ENCODE measurements at places on chromosomes 5 and 9.

DNA sequence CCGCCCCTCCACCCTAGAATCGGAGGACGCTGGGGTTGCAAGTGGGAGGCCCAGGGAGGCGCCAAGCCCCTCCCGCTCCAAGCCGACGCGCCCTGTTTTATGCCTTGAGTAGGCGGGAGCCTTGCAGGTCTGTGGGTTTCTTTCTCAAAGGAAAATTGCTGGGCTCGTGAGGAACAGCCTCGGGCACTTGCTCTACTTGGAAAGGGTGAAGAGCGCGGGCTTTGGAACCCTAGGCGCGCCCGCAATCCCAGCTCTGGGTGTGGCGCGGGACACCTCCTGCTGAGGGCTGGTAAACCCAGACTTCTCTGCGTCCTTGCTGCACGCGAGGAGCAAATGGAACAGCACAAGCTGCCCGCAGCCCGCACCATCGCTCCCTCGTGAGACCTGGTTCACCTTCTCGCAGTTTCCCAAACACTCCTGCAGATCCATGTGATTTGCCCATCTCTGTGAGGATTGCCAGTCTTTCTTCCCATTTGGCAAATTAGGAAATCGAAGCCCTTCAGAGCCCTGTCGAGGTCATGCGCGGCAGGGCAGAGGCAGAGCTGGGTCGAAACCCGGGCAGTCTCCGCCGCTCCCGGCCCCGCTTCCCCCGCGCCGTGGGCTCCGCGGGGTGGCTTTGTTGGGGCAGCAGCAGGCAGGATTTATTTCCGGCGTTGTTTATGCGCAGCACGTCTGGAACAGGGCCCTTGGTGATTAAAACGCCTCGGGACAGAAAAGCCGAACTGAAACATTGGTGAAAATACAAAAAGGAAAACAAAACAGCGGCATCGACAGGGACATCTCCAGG is 98.4 kb upstream of the CPLX2 start:
- no peak for DNase-seq

- peak; percentile 95 for DNase-seq
These were observed 72.7 kb upstream of the ORM1 start for GRCh38 chr9:114250235-114250568.

DNA sequence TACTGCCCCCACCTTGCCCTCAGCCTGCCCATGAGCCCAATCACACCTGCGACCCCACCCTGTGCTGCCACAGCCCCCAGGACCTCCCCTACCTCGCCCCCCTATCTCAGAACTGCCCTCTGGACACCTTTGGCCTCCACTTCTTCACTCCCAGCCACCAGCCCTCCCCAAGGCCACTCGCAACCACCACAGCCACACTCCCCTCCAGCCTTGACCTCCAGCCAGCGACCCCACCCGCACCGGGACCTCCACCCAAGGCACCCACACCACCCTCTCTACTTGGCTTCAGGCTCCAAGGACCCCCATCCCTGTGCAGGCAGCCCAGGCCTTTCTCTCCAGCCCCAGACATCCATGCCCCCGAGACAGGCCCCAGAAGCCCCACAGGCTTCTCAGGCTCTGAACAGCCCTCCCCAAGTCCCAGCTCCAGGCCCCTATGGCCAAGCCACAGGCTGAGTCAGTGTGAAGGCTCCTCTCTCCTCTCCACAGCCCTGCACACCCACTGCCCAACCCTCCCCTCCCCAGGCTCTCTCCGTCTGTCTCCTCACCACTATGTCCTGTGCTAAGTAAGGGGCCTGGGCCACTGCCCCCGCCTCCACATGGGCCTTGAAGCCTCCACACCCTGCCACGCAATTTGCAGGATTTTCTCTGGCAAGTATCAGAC is 2.0 kb downstream of the AK1 start:
- no peak for DNase-seq

DNA sequence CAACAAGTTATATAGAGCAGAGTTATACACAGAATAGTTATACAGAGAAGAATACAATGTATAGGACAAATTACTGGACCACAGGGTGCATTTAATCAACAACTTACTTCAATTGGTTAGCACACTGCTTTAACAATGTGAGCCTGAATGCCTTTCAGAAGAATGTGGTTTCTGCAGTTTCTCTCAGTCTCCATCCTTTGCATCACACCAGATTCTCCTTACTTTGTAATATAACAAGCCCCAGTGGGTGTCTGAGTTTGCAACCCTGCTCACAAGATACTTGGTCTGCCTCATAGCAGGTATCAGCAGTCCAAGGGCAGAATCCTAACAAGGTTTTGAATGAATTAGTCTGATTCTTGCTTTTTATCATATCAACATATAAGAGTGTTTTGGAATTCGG is 114.6 kb downstream of the GABRB2 start:
- no peak for DNase-seq

GRCh38 chr5:4156889-4157288 is 561.3 kb downstream of the IRX1 start:
- no peak for DNase-seq

DNA sequence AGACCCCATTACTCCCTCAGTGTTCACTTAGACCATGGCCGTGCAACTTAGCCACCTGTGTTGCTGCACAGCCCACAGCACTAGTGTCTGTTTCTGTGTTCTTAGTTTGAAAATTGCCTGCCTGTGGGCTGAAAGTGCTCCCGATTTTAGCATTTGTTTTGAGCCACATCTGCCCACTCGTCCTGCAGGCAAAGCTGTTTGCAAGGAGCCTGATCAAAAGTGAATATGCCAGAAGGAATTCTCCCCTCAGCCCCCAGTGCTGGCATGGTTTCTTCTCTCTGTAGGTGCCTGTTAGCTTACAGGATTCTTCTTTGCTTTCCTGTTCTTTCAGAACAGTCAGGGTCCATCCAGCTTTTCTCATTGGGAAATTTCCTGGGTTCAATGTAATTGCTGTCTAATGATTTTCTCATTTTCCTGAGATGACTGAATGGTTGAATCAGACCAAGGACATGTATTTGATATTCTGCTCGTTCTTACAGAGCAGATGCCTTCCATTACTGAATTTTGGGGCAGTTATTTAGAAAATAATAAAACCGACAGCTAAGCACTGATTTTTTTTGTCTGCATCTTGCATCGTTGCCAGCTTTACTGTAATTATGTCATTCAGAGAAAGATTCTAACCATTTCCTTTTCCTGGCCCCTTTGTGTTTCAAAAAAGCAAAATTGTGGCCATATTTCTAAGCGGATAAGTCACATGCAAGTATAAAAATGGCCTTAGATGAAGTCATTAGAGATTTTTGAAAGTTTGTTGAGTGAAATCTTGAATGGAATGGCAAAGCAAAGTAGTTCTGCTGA is 111.1 kb upstream of the CKMT2 start:
- DNase-seq, result no peak

DNA sequence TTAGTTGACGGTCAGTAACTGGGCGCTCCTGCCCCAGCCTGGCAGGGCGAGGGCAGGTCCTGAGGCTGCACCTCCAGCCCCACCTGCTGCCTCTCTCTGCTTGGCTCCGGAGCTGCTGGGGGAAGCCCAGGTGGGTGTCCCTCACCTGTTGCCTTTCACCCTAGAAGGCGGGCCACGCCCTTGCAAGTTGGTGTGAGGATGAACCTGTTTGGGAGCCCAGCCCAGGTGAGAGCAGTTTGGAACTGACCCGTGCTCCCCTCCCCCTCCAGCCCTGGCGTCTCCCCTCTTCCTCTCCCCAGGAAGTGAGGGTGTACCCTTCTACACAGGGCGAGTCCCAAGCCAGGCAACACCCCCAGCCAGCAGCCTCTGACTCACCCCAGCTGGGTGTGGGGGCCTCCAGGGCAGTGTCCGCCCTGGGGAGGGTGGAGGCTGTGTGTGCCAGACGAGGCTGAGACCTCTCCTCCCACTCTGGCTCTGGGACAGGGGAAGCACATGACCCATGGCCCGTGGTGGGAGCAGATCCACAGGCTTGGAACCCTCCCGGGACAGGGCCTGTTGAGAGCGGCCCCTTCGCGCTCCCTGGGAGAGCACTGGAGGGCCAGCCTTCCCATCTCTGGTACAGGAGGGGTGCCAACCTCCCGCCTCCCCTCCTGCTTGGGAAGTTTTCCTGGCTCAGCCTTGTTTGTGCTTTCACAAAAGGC is 10.4 kb downstream of the LRRC8A start:
- peak; percentile 98 for DNase-seq

GRCh38 chr5:66134407-66134861 is 9.7 kb upstream of the SREK1 start:
- no peak for DNase-seq

- DNase-seq, result no peak
These were observed 8.7 kb upstream of the SPOUT1 start for GRCh38 chr9:128838338-128838737.

GRCh38 chr5:15936505-15937245 is 242.9 kb downstream of the MARCHF11 start:
- no peak for DNase-seq

DNA sequence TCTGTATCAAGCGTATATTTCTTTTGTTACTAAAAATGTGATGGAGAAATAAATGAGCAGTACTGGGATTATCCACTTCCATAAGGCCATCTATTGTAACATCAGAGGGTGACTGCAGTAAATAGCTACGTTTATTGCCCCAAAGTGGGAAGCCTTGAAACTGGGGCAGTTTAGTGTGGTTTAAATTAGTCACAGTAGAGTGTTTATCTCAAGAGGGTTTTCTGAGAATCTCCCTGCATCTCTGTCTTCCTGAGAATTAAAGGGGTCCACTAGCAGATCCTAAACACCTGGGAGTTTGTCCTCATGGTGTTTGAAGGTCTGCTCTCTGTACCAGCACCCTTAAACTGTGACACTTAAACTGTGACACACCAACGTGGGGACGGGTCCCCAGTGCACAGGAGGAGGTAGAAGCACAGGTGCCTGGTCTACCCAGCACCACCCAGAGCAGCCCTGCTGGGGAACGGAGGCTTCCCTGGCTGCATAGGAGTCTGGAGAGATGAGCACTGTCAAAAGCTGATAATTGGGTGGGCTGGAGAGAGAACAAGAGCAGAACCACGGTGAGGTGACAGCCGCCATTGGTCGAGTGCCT is 25.2 kb downstream of the PRRC2B start:
- no peak for DNase-seq

DNA sequence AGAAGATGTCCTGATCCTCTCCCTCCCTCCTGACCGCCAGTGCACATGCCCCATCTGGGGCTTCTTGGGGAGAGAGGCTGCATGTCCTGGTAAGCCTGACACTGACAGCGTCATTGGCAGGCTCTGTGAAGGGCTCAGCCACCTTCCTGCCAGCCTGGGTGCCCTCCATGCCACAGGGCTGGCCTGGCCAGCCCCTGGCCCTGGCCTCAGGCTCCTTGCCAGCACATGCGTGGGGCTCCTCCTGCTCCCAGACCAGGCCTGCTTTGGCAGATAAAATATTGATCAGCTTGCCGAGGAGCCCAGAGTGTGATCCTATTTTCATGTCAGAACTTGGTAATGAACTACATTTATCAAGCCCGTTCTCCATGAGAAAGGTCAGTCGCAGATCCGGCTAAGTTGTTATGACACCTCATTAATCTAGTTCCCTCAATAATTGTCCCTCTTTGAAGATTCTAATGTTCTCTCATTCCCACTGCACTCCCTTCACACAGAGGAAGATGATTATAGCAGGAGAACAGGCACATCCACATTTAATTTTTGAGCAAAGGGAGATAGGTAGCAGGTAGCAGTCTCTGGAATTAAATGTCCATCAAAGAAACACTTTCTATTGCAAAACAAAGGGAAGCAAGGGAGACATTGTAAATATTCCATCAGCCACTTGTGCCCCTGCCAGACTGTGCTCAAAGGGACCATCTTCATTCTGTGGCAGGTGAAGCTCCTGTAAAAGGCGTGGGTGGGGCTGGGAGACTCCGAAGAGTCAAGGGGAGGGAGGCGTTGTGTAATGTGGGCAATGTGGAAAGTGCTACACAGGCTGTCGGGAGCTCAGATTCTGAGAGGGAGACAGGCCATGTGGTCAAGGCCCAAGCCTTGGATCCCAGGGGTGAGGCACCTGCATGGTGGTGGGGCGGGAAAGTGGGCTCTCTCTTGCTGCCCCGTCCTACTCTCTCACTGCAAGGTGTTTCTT is 272.0 kb downstream of the HSPA4 start:
- DNase-seq, result no peak

- DNase-seq, result no peak
These were observed 207.3 kb downstream of the ARHGAP26 start for GRCh38 chr5:142977363-142978051.

- no peak for DNase-seq
These were observed 334.0 kb downstream of the PSAT1 start for GRCh38 chr9:78630966-78631365.

GRCh38 chr5:137142764-137143605 is 356.1 kb downstream of the SPOCK1 start:
- peak; percentile 31 for DNase-seq

DNA sequence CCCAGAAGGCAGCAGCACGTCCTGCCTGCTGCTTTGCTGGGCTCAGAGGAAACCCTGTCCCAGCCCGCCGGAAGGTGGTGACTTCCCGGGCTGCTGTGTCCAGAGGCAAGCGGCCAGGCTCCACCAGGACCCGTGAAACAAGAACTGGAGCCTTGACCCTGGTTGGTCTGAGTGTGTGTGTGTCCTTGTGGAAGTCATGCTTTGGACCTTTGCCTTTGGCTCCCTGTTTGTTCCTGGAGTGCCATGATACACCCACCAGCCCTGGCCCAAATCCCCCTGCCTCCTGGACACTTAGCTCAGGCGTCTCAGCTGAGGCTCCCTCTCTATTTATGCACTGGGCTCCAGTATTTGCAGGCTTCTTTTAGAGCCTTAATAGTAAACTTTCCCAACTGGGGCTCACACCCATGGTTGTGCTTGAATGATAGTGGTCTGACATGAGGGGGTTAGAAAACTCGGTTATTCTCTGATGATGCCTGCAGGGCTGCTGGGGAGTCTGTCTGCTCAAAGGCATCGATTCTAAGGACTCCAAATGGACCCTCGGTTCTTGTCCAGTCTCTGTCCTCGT is 72.2 kb downstream of the C9orf50 start:
- DNase-seq, result no peak

- DNase-seq, result no peak
These were observed 565 bp downstream of the HTR1A start for GRCh38 chr5:63961598-63962161.

DNA sequence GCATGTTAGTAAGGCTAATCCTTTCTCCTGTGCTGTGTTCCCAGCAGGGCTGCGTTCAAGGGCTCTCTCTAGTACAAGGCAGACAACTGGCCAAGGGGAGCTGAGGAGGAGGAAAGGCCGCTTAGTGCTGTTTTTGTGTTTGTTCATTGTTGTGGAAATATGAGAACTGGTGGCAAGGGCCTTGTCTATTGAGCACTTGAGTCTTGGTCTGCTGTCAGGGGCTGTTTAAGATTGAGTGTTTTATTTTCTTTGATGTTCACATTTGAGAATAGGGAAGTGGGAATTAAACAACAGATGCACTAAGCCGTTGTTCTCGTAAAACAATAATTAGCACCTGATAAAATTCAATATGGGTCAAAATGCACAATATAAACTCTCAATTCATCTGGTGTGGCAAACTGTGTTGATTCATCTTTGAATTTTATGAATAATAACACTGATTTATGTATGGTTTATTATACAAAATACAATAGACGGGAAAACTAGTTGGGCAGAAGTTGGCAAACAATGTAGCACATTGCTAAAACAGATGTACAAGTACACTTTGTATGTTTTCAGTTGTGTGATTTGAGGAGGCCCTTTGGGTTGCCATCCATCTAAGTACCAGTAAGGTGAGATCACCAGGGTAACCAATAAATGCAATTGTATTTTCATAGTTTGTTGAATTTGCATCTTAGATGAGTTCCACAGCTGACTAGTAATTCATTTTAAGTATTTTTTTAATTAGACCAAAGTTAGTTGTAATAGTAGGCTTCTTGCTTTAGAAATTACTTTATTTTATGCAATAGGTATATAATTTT is 97.6 kb upstream of the GRHPR start:
- no peak for DNase-seq

GRCh38 chr5:172798422-172799215 is 27.6 kb upstream of the DUSP1 start:
- DNase-seq, result peak; percentile 72

GRCh38 chr5:177315411-177315810 is 3.7 kb upstream of the MXD3 start:
- DNase-seq, result no peak
